ENCODE measurements at places on chromosomes 6 and 20.

GRCh38 chr20:48282591-48283228 lies 497.4 kb upstream of the SULF2 start:
- no peak for DNase-seq

GRCh38 chr6:45423111-45423823 lies 45.5 kb upstream of the SUPT3H start:
- DNase-seq: peak; percentile 28

DNA sequence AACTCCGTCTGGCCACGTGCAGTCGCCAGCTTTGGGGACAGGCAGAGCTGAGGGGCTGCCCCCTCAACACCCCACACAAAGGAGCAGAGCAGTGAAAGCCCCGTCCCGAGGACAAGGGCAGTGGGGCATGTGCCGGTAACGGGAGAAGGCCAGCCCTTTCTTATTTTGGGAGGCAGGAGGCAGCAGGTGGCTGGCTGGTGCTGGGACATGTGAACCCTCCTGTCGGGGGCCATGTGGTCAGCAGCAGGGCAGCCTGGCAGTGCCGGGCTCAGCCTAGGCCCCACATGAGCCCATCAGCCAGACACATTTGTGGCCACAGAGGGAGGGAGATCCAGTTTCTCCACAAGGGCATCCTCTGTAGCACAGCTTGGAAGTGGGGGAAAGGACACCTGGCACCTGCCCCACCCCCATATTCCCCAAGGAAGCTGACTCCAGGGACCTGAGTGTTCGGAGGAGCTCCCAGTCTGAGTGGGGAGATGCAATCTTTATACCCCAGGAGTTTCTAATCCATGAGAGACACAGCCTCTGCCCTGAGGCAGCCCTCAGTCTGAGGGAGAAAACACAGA lies 137.6 kb downstream of the MRPL14 start:
- DNase-seq: no peak

- DNase-seq: no peak
Measured at GRCh38 chr6:1527073-1527457, 82.7 kb upstream of the FOXC1 start.

- DNase-seq: no peak
Measured at GRCh38 chr6:20207088-20207418, 5.2 kb downstream of the MBOAT1 start.

DNA sequence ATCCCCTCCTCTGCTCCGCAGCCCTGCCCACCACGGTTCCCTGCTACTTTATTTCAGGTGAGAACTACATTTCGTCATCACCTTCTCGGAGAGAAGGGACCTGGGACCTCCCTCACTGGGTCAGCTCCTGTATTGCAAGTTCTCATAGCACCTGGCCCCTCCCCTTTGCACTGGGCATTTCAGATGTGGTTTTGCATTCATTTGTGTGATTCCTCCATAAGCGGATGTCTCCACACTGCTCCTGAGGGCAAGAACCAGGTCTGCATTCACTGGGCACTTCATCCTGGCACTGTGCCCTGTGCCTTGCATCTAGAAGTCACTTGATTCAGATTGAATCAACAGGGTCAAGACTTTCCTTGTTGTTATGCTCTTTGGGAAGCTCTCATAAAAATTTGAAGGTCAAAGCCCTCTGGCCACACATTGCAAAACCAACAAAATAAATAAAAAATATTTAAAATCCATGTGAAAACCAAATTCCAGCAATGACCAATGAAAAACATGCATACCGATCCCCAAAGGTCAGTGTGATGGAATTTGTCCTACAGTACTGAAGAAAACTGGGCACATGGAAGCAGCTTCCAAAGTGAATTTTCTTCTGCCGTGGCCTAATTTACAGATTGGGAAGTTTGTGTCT lies 89.1 kb upstream of the F13A1 start:
- no peak for DNase-seq

DNA sequence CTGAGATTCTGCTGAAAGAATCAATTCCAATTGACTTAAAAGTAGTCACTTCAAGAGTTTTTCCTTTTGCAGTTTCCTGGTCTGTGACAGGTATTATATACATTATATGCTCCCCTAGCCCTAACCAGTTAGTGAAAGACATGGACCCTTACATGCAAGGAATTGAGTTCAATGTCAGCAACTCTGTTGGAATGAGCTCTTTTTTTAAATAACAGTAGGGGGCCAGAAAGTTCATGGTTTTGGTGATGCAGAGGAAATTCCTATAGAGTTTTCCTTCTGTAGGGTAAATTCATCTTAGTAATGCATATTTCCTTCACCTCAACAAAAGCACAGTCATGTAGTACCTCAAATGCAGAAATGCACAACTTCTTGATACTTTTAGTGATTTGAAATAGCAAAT lies 172.2 kb downstream of the KIF6 start:
- no peak for DNase-seq

DNA sequence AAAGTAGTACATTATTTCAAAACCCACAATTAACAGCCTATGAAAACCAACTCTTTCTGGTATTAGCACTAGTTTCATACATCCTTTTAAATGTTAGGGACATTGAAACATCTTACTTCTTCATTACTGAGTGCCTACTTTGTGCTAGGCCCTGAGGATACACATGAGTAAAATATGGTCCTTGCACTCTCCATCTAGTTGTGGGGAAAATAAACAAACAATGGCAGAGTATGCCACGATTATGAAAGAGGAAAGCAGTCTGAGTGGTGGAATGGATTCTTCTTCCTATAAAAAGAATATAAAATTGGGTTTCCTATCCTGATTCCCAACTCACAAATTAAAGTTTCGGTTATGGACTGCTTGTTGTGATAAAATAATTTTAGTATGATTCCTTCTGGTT lies 84.9 kb downstream of the ATXN1 start:
- no peak for DNase-seq

- no peak for DNase-seq
Measured at GRCh38 chr6:33201935-33202334, 1.3 kb downstream of the SLC39A7 start.

GRCh38 chr6:30711758-30712380 lies 5.2 kb downstream of the MDC1 start:
- DNase-seq: no peak
